Neural crest cell (in vitro differentiated cells): ENCODE measurements at places on chromosomes 3 and 15. TPM values are rescaled to one million over a fixed set of nuclear protein-coding genes. Genes with fewer than 3 reads are reported as not detected.

Gene EFL1
- total RNA-seq, result 28.0 and 28.5 TPM in 2 replicates

Gene KLHL40
- total RNA-seq, result not detected in 2 replicates

Gene PPM1L
- total RNA-seq, result 33.9 and 34.3 TPM in 2 replicates

Gene RASA2
- total RNA-seq, result 19.2 and 21.4 TPM in 2 replicates

Gene DCP1A
- 30.0 and 30.6 TPM in 2 replicates for total RNA-seq

Gene NOX5
- not detected in 2 replicates for total RNA-seq

GRCh38 chr3:186599142-186599784, 13.6 kb upstream of the AHSG start:
- H3K27me3 ChIP-seq, result no peaks in the 10 kb centered on the region
- H3K4me1 ChIP-seq, result peaks cover 13% of the 10 kb centered on the region
- no peak overlapping the region for H3K4me3 ChIP-seq
- H3K27ac ChIP-seq, result no peak overlapping the region
- H3K36me3 ChIP-seq, result no peaks in the 10 kb centered on the region

DNA sequence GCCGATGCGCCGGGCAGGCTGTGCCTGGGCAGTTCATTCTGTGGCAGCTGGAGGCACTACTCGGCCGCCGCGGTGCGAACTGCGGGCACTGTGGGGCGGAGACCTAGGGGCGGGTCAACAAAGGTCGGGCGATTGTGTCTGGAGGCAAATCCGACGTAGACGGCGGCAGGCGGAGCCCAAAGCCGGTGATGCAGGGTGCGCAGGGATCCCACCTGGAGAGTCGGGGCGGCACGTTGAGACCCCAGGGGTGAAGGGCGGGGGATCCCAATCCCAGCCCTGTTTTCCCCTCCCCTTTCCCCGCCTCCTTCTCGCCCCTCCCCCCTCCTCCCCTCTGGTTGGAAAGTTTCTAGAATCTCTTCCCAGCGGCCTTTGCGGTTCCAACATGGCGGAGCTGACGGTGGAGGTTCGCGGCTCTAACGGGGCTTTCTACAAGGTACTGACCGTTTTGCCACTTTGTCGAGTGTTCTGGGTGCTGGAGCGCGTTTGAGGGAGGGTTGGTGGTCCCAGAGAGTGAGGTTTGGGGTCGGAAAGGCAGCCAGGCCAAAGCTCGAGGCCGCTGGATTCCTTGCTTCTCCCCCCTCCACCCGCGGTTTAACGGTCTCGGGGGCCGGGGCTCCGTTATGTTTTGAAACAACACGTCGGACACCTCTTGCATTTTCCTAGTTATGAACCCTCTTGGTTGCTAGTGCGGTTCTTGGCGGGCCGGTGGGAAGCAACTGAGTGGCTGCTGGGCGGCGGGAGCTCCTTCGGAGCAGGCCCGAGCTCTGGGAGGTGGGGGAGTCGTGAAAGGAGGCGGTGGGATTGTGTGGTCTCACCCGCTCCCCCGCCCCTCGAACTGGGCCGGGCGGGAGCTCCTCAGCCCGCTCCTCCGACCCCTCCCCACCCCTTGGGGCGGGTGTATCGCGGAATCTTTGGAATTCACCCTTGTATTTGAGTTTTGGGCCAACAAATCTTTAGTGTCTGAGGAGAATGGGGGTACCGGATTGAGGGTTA, at the start of gene FXR1:
Gene FXR1 (plus strand): TSS at position 367 of the 993 bp plus-strand sequence. CDS start 16 bp downstream, at position 383.
- peak; percentile 81 for DNase-seq
- H3K36me3 ChIP-seq, result peaks cover 3% of the 10 kb centered on the region
- H3K27ac ChIP-seq, result peak within 1 kb of the TSS; percentile 99

GRCh38 chr3:128322030-128323022, 144.4 kb downstream of the DNAJB8 start:
- H3K4me1 ChIP-seq, result peaks cover 10% of the 10 kb centered on the region
- no peaks in the 10 kb centered on the region for H3K36me3 ChIP-seq
- peak; percentile 37 for DNase-seq
- peak overlapping the region; percentile 27 for H3K27ac ChIP-seq
- H3K27me3 ChIP-seq, result no peaks in the 10 kb centered on the region
- no peak overlapping the region for H3K4me3 ChIP-seq

GRCh38 chr15:48695088-48695826, 49.7 kb upstream of the FBN1 start:
- H3K4me1 ChIP-seq, result no peaks in the 10 kb centered on the region
- no peak for DNase-seq
- no peaks in the 10 kb centered on the region for H3K36me3 ChIP-seq
- H3K27ac ChIP-seq, result no peak overlapping the region
- no peaks in the 10 kb centered on the region for H3K27me3 ChIP-seq
- no peak overlapping the region for H3K4me3 ChIP-seq

DNA sequence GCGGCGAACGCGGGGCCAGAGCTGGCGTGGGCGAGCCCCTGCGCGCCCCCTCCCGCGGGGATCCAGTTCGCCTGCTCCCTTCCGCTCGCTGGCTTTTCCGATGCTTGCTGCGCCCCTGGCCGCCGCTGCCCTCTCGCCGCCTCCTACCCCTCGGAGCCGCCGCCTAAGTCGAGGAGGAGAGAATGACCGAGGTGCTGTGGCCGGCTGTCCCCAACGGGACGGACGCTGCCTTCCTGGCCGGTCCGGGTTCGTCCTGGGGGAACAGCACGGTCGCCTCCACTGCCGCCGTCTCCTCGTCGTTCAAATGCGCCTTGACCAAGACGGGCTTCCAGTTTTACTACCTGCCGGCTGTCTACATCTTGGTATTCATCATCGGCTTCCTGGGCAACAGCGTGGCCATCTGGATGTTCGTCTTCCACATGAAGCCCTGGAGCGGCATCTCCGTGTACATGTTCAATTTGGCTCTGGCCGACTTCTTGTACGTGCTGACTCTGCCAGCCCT, 721 bp downstream of the P2RY1 start:
- no peak for DNase-seq
- H3K27me3 ChIP-seq, result peaks cover 11% of the 10 kb centered on the region
- no peak overlapping the region for H3K27ac ChIP-seq
- H3K4me3 ChIP-seq, result peak overlapping the region; percentile 99

DNA sequence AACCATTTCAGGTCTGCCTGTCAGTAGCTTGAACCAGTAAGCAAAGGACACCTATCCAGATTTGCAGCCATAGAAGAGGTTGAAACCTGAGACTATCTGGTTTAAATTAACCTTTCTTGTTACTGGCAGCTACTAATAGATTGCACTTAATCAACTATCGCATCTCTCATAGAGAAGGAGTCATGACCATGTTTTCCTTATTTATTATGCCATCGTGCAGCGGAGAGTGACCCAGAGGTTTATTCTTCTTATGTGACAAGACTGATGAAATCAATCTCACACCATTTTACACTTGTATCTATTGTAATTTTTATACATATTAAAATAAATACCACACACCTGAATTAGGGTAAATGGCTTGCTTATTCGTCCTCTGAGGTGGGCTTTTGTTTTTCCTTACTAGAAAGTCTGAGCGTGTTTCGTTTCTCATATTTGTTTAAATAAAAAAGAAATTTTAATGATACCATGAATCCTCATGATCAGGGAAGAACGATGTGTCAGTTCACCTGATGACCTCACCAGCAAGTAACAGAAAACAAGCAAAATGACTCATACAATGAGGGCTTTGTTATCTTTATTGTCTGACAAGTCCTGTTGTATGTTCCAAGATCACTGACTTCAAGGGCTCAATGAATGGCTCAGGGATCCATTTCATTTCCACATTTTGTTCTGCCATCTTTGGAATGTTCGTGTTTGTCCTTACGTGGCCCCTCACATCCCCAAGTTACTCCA, 379.5 kb upstream of the DPH6 start:
- no peak for DNase-seq
- no peaks in the 10 kb centered on the region for H3K36me3 ChIP-seq
- no peak overlapping the region for H3K27ac ChIP-seq
- H3K27me3 ChIP-seq, result no peaks in the 10 kb centered on the region
- H3K4me1 ChIP-seq, result peaks cover 6% of the 10 kb centered on the region
- no peak overlapping the region for H3K4me3 ChIP-seq

- no peaks in the 10 kb centered on the region for H3K27me3 ChIP-seq
- H3K27ac ChIP-seq, result no peak overlapping the region
- no peaks in the 10 kb centered on the region for H3K36me3 ChIP-seq
- peaks cover 27% of the 10 kb centered on the region for H3K4me1 ChIP-seq
- no peak for DNase-seq
- no peak overlapping the region for H3K4me3 ChIP-seq
Observed at GRCh38 chr3:105527949-105528348, 161.2 kb downstream of the ALCAM start.

GRCh38 chr3:134952371-134952770, 157.3 kb downstream of the EPHB1 start:
- no peaks in the 10 kb centered on the region for H3K27me3 ChIP-seq
- no peak for DNase-seq
- no peak overlapping the region for H3K4me3 ChIP-seq

DNA sequence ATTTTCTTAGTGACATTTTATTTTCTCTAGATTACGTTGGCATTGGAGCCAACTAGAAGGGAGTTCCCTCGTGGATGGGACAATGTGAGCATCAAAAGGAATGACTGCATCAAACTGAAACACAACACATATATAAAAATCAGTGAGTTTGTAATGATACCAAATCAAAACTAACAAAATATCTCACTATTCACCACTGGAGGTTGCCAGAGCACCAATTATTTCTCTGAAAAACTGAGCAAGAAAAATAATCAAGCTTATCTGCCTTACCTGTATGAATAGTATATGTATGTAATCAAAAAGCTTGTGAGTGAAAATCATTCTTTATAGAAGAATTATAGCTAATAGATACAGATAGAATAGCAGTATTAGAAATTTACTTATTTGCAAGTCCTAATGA, 46.8 kb upstream of the OTOL1 start:
- H3K27me3 ChIP-seq, result no peaks in the 10 kb centered on the region
- no peak for DNase-seq
- H3K36me3 ChIP-seq, result no peaks in the 10 kb centered on the region

GRCh38 chr3:107942244-107942643, 148.6 kb downstream of the CD47 start:
- H3K4me1 ChIP-seq, result peaks cover 8% of the 10 kb centered on the region
- H3K27ac ChIP-seq, result no peak overlapping the region

GRCh38 chr15:30962079-30962478, 29.3 kb downstream of the MTMR10 start:
- no peak for DNase-seq
- H3K4me3 ChIP-seq, result no peak overlapping the region
- H3K36me3 ChIP-seq, result peaks cover 21% of the 10 kb centered on the region
- H3K27ac ChIP-seq, result no peak overlapping the region
- no peaks in the 10 kb centered on the region for H3K4me1 ChIP-seq
- H3K27me3 ChIP-seq, result no peaks in the 10 kb centered on the region

- H3K27me3 ChIP-seq, result no peaks in the 10 kb centered on the region
- H3K4me1 ChIP-seq, result peaks cover 17% of the 10 kb centered on the region
- H3K27ac ChIP-seq, result no peak overlapping the region
- peak; percentile 49 for DNase-seq
Observed at GRCh38 chr3:45507820-45508317, 86.7 kb upstream of the LIMD1 start.

DNA sequence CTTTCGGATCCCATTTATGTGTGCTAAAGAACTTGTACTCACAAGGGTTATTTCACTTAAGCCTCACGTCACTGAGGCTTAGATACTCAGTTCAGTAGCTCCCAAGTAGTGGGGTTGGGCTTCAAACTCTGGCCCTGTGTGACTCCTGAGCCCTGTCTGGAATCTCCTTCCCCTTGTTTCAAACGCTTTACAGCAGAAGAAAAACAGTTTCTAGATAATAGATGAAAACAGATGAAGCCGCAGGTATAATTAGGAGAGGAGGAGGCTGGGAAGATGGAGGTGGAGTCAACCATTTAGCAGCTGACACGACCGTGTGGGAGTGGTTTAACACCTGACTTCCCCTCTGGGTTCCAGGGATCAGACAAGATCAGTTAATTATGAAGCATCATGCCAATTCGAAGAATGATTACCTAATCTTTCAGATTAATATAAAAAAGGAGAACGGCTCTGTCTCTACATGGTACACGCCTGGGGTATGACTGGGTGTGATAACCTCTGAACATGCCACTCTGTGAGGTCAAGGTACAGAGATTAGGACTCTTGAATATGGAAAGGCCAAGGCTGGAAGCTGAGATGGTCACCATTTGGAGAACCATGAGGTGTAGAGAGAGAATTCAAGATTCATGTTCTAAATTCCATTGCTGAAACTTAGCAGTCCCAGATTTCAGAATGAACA, 31.1 kb downstream of the TPM1 start:
- no peaks in the 10 kb centered on the region for H3K27me3 ChIP-seq
- H3K27ac ChIP-seq, result no peak overlapping the region
- H3K4me3 ChIP-seq, result no peak overlapping the region
- peaks cover 2% of the 10 kb centered on the region for H3K36me3 ChIP-seq
